ENCODE measurements at places on chromosomes 11 and 22.

DNA sequence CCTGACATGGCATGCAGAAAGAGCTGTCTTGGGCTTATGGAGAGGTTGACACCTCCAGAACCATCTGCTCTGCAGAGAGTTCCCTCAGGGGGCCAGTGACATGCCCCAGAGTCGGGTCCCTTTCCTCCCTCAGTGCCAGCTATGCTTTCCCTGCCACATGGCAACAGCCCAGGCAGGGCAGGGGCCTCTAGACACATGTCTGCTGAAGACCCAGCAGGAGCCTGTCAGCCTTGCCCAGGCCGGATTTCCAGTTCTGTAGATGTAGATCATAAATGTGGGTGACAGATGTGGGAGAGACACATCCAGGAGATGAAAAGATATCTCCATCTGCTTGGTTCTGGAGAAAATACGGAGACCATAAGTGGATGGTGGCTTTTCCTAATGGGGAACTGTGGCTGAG lies 25.5 kb downstream of the NAV2 start:
- DNase-seq = no peak

- DNase-seq = no peak
Measured at GRCh38 chr11:118531597-118532084, 649 bp downstream of the TMEM25 start.

- DNase-seq = no peak
Measured at GRCh38 chr22:49179886-49180682, 647.6 kb downstream of the BRD1 start.

DNA sequence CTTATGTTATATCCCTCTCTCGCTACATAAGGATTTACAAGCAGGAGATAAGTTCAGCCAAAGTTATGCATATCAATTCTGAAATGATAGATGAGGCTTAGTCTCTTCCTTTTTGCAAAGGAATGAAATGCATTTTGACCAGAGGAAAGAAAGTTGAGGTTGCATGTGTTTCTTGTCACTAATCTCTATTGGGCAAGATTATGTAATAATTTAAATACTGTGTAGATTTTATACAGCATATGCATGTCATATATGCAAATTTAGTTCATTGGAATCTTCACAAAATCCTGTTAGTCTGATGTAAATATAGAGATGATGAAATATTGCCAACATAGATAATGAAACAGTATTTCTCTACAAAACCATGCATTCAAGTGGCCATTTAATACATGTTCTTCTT lies 858.7 kb upstream of the RAG2 start:
- DNase-seq = no peak

- no peak for DNase-seq
Measured at GRCh38 chr11:58801974-58802545, 42.4 kb downstream of the GLYATL2 start.

DNA sequence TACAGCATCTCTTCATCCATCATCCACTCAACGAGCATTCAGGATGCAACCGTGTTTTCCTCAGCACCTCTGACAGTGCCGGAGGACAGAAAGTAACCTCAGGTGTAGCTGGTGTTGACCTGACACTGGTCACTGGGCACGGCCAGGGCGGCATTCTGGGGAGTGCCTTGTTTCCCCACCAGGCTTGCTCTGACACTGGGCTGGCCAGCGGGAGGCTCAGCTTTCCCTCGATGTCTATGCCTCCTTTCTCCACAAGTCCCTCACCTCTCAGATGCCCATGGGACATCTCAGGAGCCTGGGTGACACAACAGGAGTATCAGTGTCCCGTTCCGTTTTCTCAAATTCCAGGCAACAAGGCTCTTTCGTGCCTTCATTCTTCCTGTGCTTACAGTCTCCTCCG lies 28.9 kb downstream of the CD6 start:
- DNase-seq = no peak

DNA sequence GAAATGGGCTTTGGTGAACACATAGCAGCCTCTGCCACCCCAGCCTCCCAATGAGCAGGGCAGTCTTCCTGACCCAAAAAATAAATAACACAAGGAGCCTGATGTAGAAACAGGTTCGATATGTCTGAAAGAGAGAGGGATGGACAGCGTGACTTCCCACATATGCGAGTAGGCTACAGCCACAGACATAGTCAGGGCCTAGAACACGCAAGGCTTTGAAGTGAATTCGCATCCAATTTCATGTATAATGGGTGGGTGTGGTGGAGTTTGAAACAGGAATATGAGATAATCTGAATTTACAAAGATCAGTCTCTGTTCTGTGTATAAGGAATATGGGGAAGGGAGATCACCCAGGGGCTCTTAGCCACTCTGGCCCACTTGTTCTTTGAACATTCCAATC lies 74.4 kb downstream of the DBX1 start:
- DNase-seq = no peak

GRCh38 chr22:27514601-27515523 lies 286.7 kb downstream of the MN1 start:
- DNase-seq = no peak

GRCh38 chr11:69801513-69802335 lies 17.5 kb downstream of the FGF3 start:
- DNase-seq = no peak

DNA sequence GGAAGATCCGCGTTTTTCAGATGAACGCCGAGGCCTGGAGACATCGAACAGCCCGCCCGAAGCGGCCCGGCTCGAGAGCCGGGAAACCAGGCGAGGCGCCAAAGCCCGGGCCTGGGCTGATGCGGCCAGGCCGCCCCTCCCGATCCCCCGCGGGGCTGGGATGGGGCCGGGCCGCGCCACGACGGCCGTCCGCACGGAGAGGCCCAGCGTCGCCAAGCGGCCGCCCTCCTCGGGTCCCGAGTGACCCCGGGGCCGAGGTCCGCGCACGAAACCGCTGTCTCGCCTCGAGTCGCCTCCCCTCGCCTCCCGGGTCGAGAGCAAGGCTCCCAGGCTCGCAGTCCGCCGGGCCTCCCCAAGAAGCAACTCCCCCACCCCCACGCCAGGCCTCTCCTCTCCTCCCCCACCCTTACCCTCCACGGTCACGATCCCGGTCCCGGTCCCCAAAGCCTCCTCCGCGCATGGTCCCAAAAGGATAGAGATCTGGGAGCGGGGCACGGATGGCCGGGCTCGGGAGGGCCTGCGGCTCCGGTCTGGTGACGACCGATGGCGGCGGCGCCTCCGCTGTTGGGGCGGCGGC lies 482 bp downstream of the DDX17 start:
- DNase-seq = peak; percentile 91

DNA sequence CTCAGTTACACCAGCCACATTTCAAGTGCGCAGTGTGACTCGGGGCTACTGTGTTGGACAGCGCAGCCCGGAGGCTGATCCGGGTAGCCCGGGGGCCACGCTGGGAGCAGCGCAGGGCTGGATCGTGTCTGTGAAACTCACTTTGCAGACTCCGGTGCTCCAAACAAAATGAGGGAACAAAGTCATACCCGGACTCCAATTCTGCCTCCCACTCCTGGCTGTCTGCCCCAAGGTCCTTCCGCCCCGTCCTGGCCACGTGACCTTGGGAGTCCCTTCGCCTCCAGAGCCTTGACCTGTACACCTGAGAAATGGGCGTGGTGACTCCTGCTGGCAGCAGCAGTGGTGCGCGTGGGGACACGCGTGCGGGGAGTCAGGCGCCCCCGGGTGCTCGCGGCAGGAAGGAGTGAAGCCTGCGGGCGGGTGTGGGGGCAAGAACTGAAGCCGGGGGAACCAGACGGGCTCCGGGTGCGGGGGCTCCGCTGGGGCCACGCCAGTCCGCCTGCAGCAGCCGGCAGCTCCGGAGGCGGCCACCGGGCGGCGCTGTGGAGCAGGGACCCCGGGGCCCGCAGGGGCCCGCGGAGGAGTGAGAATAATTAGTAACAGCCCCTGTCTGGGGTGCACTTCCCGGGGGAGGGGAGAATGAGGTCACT lies 42.4 kb downstream of the KCNJ4 start:
- DNase-seq = peak; percentile 68

Measured in upper lobe of right lung (tissue), 1 donor.